ENCODE measurements at places on chromosomes 11 and 22. TPM values are rescaled to one million over a fixed set of nuclear protein-coding genes. Genes with fewer than 3 reads are reported as not detected.

The RCOR2 gene
- 0.14 TPM for total RNA-seq

- no peak for DNase-seq
These were observed 273.9 kb downstream of the NTM start for GRCh38 chr11:131644204-131644795.

The E2F8 gene
- total RNA-seq, result 8.2 TPM

The CARD18 gene
- not detected for total RNA-seq

The RBM14 gene
- 42.8 TPM for total RNA-seq

DNA sequence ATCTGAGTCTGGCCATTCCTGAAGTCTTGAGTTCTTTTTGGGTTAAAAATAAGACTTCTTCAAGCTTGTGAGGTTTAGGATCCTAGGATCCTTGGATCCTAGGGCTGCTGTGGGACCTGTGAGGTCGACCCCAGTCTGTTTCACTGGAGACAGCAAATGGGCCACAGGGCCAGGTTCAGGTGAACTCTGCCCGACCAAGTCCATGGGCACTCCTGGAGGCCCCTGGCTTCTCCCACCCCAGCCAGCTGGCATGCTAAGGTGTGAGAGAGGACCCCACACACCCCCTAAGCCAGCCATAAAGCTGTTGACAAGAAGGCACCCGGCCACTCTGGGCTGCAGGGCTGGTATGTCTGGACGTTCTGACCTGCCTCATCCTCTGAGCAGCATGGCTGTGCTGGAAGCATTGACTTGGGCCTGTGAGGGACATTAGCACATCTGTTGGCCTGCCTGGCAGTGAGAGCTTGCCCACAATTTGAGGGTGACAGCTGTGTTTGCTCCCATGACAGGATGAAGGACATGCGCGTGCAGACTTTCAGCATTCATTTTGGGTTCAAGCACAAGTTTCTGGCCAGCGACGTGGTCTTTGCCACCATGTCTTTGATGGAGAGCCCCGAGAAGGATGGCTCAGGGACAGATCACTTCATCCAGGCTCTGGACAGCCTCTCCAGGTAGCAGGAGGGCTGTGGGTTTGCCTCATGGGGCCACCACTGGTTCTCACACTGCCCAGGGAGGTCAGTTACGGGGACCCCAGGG, 16.0 kb downstream of the CLDN5 start:
- no peak for DNase-seq

- DNase-seq, result no peak
These were observed 970 bp downstream of the ASRGL1 start for GRCh38 chr11:62338218-62338617.

The B4GALNT4 gene
- total RNA-seq, result 40.8 TPM

DNA sequence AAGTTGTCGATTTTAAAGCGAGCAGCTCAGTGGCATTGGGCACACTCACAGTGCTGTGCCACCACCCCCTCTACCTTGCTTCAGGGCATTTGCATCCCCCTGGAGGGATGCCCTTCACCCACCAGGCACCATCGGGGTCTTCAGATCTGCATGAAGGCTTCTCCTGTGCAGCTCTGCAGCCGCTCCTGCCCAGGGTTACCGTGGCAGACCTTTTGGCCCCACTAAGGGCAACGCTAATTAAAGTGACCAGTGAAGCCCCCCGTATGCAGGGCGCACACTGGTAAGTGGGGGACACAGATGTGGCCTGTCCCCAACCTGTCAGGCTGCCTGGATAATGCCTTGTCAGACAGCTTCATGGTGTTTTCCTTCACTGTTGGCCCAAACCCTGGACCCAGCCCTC, 1117.7 kb downstream of the BRD1 start:
- no peak for DNase-seq

The PIH1D2 gene
- 3.3 TPM for total RNA-seq

The SCGB1D2 gene
- not detected for total RNA-seq
